M059J (cell line): ENCODE measurements at places on chromosomes 3 and 15. TPM values are rescaled to one million over a fixed set of nuclear protein-coding genes. Genes with fewer than 3 reads are reported as not detected.

DNA sequence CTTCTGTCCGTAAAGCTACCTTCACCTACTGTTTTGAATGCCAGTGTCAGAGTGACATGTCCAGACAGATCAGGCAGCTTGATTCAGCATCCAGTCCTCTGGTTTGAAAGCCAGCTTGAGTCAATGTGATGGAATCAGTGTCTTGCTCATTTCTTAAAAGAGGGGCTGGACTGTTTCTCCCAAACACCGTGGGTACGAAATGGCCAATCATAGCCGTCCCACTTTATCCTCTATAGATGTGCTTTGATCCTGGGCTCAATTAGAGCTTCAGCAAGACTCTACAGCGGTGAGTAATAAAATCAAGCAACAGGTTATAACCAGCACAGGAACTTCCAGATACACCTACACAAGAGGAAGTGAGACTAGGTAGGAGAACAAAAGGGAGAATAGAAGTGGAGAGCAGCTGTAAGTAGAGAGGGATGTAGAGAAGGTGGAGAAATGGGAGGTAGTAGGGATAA lies 17.0 kb upstream of the OR5K1 start:
- no peak for DNase-seq

DNA sequence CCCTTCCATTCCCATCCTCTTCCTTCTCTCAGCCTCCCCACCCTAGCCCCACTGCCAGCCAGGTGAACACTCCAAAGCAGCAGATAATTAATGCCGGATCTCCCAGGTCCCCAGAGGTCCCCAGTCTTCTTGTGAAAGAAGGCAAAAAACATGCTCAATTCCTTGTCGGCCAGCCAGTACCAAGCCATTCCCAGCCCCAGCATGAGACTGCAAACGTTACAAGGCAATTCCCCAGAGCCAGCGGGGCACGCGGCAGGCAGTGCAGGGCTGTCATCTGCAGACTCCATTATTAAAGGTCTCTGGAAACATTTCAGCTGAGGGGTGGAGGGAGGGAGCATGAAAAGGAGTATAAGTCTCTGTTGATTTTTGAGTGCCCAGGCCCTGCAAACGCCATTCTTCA lies 117.8 kb downstream of the XXYLT1 start:
- no peak for DNase-seq

DNA sequence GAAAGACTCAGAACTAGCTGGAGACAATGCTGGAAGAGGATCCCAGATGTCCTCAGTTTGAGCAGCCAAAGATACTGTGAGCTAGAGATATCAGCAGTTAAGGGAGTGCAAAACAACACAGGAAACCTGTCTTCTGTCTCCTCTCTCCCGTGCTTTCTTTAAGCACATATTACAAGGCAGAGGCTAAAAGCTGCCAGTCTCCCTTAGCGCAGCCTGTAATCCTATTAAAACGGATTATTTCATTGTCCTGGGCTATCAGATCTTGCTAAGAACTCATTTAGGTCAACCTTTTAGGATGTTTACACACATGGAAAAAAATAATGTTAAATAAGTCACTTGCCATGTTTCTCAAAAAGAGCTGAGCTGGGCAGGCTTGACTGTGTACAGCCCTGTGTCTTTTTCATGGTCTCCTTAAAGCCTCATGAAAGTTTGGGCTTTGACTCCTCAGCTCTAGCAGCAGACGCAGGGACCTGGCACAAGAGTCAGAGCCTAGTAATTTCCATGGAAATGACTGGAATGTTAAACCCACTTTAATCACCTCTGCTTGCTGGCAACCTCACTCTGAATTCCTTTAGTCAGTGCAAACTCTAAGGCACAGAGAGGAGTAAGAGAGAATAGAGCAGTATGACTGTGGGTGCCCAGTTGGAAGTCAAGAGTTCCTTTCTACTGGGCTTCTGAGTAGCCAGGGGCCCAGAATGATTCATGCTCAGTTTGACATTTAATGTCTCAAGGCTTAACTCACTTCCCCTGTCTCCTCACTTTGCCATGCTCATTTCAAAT lies 491.9 kb downstream of the NTRK3 start:
- peak; percentile 96 for DNase-seq

The DNAH12 gene
- total RNA-seq: 0.02 and 0.47 TPM in 2 replicates

The SPTBN5 gene
- total RNA-seq: under 0.01 TPM in 1 of 2 replicates, not detected in the other

The KIF7 gene
- 1.9 and 6.4 TPM in 2 replicates for total RNA-seq

- peak; percentile 63 for DNase-seq
Observed at GRCh38 chr3:197495999-197496745, 59.6 kb downstream of the BDH1 start.

The ANKRD63 gene
- not detected in 2 replicates for total RNA-seq

GRCh38 chr3:2741516-2741915 lies 368.7 kb downstream of the IL5RA start:
- DNase-seq: no peak

- no peak for DNase-seq
Observed at GRCh38 chr15:81425905-81426304, 51.9 kb upstream of the TMC3 start.

- DNase-seq: peak; percentile 72
Observed at GRCh38 chr3:136332776-136333175, 82.6 kb downstream of the PCCB start.

DNA sequence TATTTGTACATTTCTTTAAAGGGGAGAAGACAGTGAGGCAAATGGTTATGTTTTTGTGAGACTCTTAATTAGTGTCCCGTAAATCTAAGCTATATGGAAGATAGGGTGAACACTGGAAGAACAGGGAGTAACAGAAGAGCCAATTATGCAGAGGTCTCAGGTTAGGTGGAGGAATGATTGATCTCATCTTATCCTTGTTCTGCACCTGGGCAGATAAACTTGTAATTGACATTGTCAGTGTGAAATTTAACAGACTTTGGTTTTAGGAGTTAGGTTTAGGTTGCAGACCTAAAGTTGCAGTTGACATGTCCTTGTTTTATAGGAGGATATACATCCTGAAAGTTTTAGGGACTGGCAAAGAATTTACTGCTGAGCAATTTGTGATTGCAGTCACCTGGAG lies 3.1 kb upstream of the TWF2 start:
- no peak for DNase-seq
